ENCODE measurements at places on chromosomes 13 and 19.

GRCh38 chr13:92028695-92029094, 630.3 kb downstream of the GPC5 start:
- no peak for DNase-seq

- DNase-seq = no peak
These were observed 161.6 kb downstream of the FLT1 start for GRCh38 chr13:28333204-28333881.

GRCh38 chr19:43444531-43445287, 20.7 kb downstream of the LYPD3 start:
- DNase-seq = no peak

DNA sequence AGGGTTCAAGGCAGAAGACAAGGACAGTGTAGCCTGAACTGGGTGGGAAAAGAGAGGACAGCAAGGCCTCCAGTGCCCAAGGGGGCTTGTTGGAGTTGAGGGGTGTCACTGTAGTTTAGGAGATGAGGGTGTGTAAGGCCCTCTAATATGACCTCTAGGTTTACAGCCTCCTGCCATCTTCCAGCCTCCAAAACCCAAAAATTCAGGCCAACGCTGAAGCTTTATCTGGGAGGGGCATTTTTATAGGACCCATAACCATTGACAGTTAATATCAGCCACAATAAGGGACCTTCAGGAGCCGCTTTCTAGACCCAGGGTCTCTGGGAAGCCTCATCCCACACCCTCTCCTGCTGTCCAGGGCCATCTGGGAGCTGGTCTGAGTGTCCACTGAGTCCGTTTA, 2.8 kb downstream of the KLF1 start:
- no peak for DNase-seq

DNA sequence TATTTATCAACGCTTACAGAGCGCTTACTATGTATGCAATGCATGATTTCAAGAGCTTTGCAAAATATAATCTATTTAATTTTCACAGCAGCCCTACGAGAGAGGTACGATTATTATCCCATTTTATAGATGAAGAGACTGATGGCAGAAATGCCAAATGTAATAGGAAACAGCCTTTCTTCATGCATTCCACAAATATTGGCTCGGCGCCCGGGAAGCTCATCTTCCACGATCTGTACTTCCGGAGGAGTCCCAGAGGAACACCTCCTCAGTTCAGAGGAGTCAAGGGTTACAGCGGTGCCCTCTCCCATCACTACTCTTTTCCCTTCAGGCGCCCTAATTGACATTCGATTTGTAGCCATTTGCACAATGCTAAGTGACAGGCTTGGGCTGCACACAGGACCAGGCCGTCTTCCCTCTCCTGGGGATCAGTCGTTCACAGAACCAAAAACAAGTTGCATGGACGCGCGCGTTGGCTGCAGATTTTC, 1.1 kb upstream of the ARHGAP35 start:
- DNase-seq = no peak

DNA sequence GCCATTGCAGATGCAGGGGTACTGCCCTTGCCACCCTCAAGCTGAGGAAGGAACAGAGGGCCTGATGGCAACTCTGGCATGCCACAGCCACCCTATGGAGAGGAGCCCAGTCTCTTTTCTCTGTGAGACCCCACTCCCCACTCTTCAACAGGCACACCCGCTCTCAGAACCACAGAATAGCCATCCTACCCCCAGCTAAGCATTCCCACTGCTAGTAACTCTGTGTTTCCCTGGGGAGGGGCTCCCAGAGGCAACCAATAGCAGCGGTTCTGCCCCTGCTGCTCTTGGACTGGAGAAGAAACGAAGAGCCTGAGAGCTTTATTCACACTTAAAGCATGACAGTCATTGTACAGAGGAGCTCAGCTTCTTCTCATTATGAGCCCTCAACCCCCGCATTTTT, 49.3 kb downstream of the UBL3 start:
- no peak for DNase-seq

DNA sequence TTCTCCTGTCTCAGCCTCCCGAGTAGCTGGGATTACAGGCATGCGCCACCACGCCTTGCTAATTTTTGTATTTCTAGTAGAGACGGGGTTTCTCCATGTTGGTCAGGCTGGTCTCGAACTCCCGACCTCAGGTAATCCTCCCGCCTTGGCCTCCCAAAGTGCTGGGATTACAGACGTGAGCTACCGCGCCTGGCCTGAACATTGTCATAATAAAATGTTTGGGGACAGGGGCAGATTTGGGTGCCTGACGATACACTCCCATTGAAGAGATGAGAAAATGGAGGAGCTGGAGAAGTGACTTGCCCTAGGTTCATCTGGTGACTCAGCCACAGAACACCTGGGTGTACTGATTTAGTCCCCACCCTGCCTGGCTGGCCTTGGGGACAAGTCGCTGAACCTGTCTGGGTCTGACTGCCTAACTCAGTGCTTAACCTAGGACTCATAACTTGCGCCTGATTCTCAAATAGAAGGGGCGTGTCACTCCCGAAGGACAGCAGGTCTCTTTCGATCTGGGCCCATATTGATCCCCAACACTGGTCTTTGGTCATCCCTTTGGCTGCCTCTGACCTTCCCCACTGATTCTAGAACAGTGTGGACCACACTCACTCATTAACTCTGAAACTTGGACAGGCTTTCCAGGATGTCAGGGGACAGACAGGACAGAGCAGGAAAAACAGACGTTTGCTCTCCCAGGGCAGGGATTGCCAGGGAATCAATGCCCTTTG, 7.6 kb upstream of the BICRA start:
- DNase-seq = no peak

GRCh38 chr19:43430976-43431375, 16.3 kb downstream of the TEX101 start:
- DNase-seq = no peak

DNA sequence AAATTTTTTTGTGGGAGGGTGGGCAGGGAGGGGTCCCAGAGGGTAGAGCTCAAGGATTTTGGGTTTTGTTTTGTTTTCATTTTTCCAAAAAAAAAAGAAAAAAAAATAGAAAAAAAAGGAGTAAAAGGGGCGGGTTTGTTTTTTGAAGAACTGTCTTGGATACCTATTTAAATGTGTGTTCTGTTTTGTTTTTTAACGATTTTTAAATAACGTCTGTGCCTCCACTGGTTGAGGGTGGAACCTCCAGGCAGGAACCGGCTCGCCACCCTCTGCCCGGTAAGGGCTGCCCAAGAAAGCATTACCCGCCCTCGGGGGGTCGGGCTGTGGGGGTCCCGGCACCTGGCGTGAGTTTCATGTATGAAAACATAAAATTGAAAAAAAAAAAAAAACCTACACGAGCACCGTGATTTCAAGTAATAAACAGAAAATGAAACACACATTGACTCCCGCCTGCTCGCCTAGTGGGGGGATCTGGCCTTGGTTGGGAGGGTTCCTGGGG, 10.4 kb downstream of the MIDN start:
- DNase-seq = no peak

DNA sequence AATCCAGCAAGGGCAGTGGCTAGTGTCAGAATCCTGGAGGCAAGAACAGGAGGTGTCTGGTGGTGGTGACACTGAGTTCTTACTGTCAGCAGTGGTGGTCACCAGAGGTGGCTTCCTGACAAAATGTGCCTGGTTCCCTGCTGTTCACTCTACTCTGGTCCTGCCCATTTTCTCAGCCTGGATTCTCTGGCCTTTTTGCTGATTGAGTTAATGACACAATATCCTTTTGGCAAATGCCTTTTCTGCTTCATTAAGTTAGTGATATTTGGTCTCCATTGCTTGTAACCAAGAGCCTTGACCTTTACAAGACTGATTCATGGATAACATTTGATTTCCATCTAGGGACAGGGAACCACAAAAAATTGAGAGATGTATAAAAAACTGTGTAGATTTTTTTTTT, 51.1 kb downstream of the RFC3 start:
- no peak for DNase-seq

DNA sequence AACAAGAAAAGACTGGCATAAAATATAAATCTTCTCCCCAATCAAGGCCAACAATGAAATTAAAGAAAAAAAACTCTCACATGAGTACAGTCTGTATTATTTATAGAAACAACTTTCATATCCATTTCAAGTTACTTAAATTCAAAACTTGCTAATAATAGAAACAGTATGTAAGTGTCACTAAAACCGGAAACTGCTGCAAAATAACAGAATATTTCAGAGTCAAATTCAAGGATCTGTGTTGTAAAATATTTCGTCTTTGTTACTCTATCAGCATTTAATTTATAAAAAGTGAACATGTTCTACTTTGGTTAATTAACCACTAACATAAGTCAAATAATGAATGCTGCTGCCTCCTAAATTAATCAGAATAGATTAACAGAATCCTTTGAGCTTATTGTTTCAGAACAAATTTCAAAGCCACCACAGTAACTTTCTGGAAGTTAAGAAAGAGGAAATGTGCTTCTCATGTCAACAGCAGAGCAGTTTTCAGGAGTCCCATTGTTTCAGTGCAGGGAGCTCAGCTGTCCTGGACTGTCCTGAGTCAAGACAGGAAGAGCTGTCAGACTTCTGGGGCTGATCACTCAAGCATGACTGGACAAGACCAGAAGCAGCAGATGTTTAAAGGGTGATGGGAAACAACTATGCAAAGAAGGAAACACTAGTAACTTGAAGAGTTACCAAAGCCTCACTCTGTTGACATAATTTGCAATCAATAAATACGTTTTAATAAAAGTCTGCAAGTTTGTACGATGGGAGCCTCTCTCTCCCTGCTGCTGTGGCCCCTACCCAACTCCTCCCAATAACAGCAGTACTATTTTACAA, 76.9 kb downstream of the FOXO1 start:
- no peak for DNase-seq

DNA sequence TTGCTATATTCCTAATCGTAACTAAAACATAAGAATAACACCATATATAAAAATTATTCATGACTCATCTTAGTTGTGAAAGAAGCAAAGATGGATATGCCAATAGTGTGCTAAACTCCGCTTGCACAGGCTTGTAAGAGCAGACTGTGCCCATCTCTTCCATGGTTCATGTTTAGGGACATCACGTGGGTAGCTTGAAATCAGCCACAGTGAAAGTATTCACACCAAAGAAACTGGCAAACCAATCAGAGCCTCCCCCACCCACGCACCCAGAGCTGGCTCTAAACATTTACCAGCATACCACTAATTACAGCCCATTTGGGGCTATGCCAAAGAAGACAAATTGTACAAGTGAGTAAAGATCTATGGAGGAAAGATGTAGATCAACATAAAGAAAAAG, 147.5 kb downstream of the DIAPH3 start:
- DNase-seq = no peak

DNA sequence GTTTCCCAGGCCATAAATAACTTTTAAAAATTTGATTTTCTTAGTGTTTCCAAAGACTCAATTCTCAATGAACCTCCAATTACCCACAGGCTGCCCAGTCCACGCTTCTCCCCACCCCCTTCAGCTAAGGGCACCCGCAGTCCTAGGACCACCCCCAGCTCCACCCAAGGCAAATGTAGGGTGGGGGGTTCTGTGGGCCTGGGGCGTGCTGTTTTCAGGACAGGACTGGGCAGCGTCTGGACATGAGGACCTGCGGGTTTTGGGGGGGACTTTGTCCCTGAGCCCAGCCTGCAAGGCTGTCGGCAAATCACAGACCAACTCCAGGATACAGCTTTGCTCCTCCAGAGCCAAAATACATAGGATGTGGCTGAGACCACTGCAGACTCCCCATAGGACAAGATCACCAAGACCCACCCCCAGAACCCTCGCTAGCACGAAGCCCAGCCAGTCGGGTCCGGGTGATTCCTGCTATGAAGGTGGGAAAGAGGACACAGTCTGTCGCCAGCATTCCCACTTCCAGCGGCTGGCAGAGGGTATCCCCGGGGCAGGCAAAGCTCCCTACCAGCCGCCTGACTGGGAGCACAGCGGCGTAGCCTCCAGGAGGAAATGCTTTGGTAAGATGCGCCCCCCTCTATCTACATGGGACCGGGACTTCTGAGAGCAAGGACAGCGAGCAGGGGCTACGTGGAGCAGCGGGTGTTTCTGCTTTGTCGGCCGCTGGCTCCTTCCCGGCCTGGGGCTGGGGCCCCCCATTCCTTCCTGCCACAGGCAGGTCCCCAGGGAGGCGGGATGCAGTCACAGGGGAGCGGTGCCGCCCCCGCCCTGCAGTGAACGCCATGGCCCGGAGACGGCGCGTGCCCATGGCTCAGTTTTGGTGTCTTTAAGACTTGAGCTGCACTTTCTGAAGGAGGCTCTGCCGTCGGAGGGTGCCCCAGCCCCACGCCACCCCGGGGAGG, 1.6 kb upstream of the TIMM13 start:
- no peak for DNase-seq

- no peak for DNase-seq
These were observed 26.1 kb downstream of the ATP11A start for GRCh38 chr13:112715715-112716460.

- no peak for DNase-seq
These were observed 16.2 kb downstream of the FRY start for GRCh38 chr13:32047793-32048192.

- no peak for DNase-seq
These were observed 28.5 kb downstream of the MED4 start for GRCh38 chr13:48066310-48066989.

DNA sequence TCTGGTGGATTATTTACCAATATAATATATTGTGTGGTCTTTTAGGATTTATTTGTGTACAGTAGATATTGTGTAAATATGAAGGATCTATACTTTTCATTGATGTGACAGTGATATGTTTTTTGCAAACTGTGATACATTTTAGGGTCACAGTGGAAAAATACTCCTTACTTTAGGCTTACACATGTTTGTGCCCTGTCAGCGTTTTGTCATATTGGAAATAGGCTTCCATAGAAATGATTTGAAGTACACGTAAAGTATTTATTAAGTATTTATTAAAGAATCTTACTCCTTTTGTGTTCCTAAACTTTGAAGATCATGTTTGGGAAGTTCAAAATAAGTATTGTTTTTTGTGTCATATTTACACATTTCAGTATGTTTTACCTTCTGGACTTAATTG, 5.0 kb downstream of the ZNF808 start:
- DNase-seq = no peak

- no peak for DNase-seq
These were observed 384.4 kb downstream of the FGF9 start for GRCh38 chr13:22055259-22055658.

- DNase-seq = no peak
These were observed 11.6 kb downstream of the FGF22 start for GRCh38 chr19:651114-651818.

GRCh38 chr19:17512574-17512939, 1.1 kb downstream of the PGLS start:
- no peak for DNase-seq

DNA sequence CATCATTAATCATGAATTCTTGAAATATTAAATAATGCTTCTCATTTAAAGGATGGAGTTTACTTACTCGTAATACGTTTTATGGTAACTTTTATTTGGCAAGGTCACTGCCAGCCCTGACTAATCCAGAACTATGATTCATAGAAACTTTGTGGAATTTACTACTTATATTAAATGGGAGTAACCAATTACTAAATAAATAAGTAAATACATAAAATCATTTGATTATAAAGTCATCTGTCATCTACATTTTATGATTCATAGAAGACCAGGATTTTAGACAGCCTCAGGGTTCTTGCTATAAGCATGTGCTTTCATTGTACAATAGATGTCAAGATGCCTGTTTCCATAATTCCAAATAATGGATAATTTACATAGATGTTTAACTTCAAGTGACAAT, 611.1 kb downstream of the TBC1D4 start:
- DNase-seq = no peak

GRCh38 chr19:5137114-5137513, 168.2 kb downstream of the KDM4B start:
- no peak for DNase-seq
